Fibroblast of upper back skin (primary cell): ENCODE measurements at places on chromosomes 6 and 20.
A peak's percentile ranks its signal among the peaks of the same experiment; 100 is the strongest.

DNA sequence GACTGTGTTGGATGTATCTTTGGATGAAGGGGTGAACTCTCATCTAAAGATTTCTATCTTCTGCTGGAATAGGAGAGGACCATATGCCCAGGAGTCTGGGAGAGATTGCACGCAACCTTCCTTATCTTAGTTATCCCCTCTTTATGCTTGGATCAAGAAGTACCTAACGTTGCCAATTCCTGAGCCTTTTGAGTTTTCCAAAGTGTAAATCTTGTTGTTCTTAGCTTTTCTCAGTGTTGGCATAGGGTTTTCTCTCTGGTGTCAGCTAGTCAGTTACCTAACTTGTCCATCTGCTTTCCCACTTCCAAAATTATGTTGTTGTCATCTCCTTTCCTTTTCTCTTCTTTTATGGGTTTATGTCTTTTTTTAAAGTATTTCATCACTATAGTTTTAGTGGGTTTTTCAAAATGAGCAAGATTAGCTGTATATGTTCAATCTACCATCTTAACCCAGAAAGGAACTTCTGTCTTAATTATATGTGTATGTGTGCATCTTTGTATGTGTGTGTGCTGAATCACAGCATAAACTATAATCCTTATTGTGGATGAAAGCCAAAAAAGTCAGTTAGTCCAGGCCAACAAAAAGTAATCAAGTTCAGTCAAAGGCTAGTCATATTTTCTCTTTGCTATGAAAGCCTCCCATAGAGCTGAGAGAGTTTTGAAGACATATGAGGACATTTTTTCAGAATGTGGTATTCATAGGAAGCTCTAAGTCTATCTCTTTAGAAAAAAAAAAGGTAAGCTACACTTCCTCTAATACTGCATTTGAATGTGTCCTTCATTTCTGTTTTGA lies 72.1 kb downstream of the KHDC1L start:
- DNase-seq = peak; percentile 66

DNA sequence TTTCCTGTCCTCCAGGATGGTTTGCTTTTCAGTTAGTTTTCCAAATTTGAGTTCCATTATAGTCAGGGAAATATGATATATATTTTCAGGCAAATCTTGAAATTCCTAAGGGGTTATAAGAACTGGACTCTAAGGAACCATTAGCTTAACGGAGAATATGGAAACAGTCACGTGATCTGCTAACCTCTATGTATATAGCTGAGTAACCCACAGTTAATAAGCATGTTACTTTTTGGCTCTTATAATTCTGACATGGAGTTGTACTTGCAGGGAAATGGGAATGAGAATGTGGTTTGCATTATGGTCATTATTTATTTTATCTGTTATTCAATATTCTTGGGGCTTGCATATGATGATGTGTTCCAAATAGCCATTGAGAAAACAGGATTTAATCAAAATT lies 23.3 kb downstream of the SOBP start:
- DNase-seq = peak; percentile 23

- DNase-seq = peak; percentile 13
Measured at GRCh38 chr20:52190437-52191131, 995 bp downstream of the ZFP64 start.

DNA sequence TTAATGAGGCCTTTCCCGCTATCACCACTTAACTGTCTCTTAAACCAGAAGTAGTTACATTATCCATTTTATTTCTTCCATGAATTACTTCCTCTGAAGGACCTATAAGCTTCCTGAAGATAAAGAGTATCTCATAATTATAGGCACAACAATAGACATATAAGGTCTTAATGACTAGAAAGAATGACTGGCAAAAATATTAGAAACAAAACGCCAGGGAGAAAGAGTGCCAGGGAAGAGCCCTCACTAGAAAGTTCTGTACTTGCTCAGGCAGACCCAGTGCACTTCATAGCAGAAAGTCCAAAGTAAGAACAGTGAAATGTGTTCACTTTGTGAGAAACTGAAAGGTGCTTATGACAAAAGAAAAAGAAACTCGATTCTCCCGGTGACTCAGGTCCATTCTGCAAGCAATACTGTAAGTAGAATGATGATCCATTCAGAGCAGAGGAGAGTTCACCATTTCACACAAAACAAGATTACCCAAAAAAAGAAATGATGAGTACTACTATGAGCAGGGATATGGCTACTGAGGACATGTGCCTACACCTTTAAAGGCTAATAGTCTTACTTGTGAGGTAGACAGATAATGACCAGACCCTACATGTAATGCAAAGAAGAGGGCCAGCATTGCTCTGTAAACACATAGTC lies 5.5 kb downstream of the ZNF334 start:
- no peak for DNase-seq

GRCh38 chr6:20454204-20454824 lies 52.6 kb downstream of the E2F3 start:
- DNase-seq = no peak

GRCh38 chr20:1861347-1861976 lies 33.7 kb upstream of the SIRPA start:
- DNase-seq = peak; percentile 80

DNA sequence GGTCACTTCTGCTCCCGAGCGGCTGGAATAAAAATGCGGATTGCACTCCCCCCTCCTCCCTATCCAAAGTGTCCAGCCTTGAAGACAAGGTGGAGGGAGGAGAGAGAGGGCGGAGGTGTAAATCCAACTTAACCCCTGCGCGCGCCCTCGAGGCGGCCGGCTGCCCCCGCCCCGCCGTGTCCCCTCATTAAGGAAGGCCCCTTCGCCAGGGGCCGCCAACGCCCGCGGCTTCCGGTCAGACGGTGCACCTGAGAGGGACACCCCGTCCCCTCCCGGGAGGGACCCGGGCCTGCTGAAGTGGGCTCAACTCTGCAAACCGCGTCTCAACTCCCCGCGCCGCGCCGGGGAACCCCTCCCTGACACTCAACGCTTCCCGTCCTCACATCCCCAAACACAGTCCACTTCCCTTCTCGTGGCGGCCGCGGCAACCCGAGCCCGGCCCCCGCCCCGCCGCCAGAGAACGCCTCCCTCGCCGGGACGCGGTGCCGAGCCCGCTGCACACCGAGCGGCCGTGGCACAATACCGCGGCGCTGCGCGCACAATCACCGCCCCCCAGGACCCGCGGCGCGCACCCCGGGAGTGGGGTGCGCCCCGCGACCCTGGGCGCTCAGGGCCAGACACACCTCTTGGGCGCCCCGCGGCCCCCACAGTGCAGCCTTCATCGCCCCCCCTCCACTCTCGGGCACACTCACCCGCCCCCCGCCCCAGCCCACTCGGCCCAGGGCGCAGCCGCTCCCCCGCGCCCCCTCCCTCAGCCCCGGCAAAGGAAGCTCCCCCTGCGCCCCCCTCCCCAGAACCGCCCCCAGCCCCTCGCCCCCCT lies 102.5 kb downstream of the NOL4L start:
- no peak for DNase-seq

GRCh38 chr6:167804281-167805013 lies 22.3 kb upstream of the AFDN start:
- DNase-seq = no peak

GRCh38 chr6:44060612-44061374 lies 66.5 kb downstream of the MRPL14 start:
- no peak for DNase-seq

DNA sequence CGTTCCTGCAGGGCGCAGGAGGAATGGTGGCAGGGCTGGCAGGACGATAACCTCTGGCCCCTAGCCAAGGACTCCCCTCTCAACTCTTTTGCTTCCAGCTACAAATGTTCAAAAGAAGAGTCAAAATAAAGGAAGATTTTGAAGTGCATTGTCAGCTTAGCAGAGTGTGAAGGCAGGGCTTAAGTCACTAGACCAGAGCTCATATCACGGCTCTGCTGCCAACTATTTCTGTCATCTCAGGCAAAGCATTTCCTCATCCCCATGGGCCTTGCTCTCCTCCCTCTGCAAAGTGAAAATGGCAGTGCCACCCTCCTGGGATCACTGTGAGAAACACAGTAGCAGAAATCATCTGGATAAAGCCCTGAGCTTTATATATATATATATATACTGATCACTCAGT lies 36.7 kb downstream of the CFAP61 start:
- DNase-seq = no peak

- DNase-seq = no peak
Measured at GRCh38 chr6:13375360-13375878, 47.1 kb upstream of the TBC1D7 start.

GRCh38 chr6:93468291-93468690 lies 48.9 kb upstream of the EPHA7 start:
- DNase-seq = peak; percentile 32

DNA sequence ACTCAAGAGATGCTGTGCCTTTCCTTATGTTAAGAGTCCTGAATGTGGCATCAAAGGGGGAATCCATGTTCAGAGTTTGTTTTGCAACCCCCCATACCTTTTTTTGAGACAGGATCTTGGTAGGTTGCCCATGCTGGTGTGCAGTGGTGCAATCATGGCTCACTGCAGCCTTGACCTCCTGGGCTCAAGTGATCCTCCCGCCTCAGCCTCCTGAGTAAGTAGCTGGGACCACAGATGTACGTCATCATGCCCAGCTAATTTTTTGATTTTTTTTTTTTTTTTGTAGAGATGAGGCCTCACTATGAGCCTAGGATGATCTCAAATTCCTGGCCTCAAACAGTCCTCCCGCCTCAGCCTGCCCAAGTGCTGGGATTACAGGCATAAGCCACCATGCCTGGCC lies 16.5 kb downstream of the PTPRA start:
- no peak for DNase-seq

DNA sequence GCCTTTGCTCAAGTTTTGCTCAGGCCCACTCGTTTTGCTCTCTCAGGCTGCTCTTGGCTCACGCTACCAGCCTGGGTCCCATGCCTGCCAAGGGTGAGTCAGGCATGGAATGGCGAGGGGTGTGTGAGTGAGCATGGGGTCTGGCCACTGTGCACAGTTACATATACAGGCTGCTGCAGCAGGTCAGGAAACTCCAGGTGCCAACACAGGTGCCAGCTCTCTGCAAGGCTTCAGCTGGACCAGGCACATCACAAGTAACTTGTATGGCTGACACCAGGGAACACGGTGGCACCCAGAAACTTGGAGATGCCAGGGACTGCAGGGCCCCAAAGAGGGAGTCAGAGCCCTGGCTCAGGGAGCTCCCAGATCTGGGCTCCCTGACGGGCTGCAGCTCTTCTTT lies 146.8 kb downstream of the BTBD3 start:
- DNase-seq = no peak

GRCh38 chr20:57680131-57680716 lies 29.6 kb downstream of the PMEPA1 start:
- DNase-seq = no peak

DNA sequence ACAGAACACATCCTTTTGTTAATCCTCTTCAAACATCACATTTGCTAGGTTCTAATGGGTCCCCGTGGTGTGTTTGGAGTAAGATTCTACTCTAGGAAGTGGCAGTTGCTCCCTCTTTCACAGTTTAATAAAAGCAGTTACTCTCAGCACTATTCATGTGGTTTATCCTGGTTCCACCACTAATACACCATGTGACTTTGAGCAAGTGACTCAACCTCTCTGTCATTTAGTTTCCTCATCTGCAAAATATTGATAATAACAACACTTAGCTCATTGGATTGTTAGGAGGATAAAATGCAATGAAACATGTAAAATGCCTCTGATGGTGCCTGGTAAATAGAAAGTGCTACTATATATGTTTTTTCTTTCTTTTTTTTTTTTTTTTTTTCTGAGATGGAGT lies 488.0 kb upstream of the NOX3 start:
- peak; percentile 22 for DNase-seq

GRCh38 chr20:58277107-58277506 lies 32.4 kb upstream of the RAB22A start:
- DNase-seq = no peak

- DNase-seq = no peak
Measured at GRCh38 chr6:123895346-123895745, 91.7 kb downstream of the NKAIN2 start.

DNA sequence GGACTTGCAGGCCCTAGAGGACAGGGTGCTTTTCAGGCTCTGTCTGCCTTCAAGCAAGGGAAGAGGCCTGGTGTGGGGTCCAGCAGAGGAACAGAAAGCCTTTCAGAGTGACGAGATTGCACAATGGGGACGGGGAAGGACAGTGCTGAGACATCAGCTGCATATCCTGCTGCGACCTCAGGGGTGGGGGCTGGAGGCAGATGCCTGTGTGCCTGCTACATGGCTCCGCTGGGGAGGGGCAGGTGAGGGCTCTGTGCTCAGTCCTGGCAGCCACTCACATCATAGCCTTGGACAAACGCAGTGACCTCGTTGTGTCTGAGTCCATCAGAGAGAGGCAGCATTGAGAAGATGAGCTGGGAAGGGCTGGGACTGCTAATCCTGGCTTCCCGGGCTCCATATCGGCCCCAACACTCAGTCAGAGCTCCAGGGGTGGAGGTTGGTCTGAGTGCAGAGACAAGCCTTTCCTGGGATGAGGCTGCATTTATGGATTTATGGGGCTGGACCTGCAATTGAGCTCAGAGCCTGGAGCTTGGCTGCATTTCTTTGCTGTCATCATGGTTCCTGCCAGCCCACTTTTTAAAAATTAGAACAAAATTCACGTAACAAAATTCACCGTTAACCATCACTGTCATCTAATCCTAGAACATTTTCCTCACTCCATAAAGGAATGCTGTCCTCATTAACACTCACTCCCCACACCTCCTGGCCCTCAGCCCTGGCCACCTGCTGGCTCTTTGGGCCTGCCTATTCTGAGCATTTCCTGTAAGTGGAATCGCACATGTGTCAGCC lies 196.9 kb upstream of the SLC24A3 start:
- DNase-seq = no peak
